ENCODE measurements at places on chromosomes 2 and 18.

GRCh38 chr2:122174061-122174460 lies 418.6 kb downstream of the TSN start:
- DNase-seq = no peak

GRCh38 chr2:101559551-101559950 lies 84.6 kb upstream of the RFX8 start:
- DNase-seq = no peak

DNA sequence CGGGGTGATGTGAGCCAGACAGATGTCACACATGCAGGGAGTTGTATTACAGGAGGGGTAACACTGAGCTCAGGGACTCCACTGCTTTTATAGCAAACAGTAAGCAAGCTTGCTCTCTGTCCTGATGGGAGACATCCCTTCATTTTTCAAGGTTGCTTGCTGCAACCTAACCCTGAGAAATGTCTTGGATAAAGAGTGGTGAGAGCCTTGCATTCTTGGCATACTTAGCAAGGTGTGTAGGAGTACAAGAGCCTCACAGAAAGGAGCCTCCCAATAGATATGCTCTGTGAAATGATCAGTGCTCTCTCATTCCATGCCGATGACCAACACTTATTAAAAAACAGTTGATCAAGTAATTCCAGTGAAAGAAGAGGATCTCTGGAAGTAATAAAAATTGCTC lies 8.1 kb downstream of the PFN4 start:
- DNase-seq = no peak

GRCh38 chr18:21316296-21316695 lies 74.3 kb downstream of the GREB1L start:
- no peak for DNase-seq

- DNase-seq = no peak
Measured at GRCh38 chr2:238853218-238853617, 5.3 kb downstream of the TWIST2 start.

DNA sequence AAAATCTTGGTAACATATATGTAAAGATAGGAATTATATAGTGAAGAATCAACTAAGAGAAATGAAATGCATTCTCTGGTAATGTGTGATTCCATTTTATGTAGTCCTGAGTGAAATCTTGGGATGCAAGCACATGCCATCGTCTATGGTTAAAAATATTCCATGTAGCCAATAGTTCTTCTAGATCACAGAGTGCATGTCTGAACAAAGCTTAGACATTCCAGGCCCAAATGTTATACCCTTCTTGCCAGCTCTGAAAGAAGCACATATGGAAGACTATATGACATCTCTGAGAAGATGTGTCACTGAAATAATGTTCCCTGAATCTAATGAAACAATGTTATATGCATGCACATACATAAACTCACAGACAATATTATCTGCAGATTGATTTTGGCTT lies 92.3 kb upstream of the TFPI start:
- DNase-seq = no peak

GRCh38 chr2:20687260-20687832 lies 20.4 kb downstream of the GDF7 start:
- DNase-seq = no peak

- DNase-seq = no peak
Measured at GRCh38 chr18:377088-377487, 109.2 kb upstream of the THOC1 start.

DNA sequence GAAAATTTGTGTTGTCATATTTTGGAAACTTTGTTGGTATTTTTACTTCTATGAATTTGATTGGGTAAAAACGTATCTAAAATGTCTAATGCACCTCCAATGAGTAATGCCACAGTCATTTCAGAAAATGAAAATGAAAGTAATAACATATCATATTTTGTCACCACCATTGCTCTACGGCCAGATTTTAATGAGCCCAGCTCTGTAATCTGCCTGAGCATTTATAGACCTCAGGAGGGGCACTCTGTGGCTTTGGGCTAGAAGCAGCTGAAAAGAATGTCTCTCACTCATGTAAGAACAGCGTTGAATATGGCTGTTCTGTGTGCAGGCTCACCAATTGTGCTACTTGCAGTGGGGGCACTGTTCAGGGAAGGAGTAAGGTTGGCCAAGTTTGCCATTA lies 32.7 kb upstream of the ABCA12 start:
- DNase-seq = no peak

DNA sequence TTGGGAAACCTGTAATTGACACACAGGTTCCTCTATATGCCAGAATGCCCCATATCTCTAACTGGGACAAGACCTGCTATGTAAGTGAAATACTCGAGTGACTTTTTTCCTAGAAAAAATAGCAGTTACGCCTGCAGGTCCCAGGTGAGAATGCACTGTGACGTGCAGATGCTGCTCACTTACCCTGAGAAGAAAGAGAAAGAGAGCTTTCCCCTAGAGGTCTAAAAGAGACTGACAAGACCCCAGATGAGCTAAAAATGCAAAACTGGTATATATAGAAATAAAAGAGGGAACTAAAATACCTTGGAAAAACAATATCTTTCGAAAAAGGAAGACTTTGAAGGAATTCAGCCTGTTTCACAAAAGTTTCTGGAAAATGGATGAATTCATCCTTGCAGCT lies 383.0 kb upstream of the DCC start:
- DNase-seq = no peak

DNA sequence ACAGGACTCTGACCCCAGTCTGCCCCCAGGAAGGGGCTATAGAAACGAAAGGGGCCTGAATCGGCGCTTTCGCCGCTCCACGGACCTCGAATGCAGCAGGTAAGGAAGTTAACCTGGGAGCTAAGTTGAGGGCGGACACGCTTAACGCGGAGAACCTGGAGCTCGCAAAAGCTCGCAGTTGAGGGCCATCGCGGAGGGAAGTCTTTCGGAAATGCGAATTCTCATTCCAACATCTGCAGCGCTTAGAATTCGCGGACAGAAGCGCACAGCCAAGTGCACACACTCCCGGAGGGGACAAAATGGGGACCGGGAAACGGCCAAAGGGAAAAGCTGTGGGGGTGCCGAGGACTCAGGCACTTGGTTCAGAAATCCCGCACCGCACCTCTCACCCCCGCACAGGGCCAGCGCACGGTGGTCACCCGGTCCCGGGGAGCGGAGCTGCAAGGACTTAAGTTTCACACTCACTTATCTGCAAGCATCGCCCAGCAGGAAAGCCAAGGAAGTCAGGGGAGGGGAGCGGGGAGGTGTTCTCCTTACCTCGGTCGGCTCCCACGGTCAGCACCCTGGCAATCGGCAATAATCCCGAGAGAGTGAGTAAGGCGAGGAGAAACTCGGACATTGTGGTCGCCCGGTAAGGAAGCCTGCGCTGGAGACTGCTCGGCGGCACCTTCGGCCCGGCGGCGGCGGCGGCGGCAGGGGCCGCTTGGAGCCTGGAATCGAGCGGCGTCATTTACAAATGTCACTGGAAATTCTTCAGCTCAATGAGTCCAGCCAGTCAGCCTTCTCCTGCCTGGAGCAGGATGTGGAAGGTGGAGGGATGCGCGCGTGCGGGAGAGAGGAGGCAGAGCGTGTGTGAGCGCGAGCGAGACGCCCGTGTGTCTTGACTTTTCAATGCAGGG lies 456 bp downstream of the LRP1B start:
- DNase-seq = no peak

- no peak for DNase-seq
Measured at GRCh38 chr2:206557321-206557720, 85.0 kb upstream of the FAM237A start.

DNA sequence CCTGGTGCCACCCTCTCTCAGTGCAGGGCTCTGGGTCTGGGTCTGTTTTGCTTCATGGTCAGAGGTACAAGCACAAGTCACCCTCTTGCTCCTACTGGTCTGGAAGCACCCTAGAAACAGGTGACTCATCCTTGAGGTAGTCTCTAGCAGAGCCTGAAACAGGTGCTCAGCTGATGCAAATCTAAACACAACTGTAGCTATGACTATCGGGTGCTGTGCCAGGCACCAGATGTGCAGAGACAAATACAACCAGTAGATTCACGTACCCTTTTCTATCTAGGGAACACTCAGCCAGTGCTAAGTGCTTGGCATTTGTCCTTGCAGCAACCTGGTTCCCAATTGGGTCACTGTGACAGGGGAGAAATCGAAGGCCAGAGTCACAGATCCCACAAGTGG lies 140.9 kb upstream of the MYCN start:
- no peak for DNase-seq

DNA sequence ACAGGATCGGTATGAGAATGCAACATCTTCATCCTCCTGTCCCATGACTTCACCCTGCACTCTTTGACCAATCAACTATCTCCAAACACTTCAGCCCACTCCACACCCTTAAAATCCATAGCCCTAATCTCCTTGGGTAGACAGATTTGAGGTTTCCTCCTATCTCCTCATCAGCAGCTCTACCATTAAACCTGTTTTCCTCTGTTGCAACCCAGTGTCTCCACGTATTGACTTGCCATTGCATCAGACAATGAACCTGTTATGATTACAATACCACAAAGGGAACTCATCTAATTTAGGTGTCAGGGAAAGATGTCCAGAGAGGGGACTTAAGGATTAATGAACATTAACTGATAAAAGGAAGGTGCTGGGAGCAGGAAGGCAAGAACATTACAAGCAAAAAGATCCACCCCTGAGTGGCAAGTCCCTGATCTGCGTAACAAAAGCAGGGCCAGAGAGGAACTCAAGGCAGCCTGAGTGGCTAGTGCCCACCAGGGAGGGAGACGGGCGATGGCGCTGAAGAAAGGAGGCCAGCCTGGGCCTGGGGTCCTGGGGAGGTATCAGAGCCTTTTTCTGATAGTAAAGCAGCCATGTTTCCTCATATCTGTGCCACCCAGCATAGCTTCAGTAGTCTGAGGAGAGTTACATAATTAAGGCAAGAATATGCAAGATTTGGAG lies 44.6 kb downstream of the AKAIN1 start:
- DNase-seq = no peak

DNA sequence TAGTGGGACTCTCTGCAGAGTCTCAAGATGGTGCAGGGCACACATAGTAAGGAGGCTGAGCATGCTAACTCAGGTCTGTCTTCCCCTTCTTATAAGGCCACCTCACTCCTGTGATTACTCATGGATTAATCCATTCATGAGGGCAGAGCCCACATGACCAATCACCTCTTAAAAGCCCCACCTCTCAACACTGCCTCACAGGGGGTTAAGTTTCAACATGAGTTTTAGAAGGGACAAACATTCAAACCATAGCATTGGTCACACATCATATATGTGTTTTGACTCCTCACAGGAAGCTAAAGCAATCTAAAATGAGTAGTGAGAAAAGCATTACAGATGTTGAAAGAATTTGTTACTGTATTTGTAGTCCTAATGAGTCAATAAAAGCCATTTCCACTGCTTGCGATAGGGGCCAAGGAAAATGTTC lies 57.5 kb downstream of the DTNA start:
- DNase-seq = no peak

DNA sequence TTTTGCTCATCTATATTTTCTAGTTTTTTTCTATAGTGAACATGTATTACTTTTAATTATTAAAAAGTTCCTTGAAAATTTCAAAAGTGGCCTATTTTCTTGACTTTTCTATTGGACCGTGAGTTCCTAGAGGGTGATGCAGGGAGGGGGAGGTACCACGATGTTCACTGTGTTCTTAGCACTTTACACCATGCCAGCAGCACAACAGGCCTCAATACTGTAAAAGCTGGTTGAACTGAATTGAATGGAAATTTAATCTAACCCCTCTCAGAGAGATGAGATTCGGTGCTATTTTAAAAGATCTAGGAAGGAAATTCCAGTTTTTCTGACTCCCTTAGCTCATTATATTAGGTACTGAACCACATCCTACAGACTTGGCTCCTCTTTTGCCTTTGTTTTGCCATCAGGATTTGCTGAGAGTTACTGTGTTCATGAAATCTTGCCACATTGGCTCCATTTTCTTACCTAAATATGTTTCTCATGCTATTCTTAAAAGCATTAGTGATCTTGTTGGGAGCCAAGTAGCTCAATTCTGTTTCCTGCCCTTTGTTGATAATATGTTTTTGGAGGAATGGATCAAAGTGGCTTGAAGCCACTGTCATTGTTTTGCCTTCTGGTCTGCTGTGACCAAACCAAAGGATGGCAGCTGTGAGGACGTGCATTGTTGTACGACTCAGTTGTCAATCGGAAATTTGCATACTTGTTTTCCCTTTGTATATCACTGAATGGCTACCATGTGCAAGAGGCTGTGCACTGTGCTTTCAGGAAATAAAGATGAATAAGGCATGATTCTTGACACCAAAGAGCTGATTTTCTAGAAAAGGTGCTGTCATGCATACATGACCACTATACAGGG lies 25.3 kb downstream of the MYO1B start:
- no peak for DNase-seq

DNA sequence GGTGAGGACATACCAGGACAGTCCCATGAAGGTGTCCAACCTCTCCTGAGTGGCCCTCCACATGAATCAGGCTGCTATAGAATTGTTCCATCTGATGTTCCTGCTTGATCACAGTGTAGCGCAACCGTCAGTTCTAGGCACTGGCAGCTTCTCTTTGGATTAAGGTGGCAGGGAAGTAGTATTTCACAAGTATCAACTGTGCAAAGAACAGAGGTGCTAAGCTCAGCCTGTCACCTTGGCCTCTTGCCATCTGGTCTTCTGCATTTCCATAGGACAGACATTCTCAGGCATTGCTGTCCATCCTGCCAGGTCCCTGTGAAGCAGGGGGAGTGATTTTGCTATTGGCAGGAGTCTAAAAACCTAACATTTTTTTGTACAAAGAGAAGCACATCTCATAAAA lies 182.2 kb upstream of the EPAS1 start:
- no peak for DNase-seq

DNA sequence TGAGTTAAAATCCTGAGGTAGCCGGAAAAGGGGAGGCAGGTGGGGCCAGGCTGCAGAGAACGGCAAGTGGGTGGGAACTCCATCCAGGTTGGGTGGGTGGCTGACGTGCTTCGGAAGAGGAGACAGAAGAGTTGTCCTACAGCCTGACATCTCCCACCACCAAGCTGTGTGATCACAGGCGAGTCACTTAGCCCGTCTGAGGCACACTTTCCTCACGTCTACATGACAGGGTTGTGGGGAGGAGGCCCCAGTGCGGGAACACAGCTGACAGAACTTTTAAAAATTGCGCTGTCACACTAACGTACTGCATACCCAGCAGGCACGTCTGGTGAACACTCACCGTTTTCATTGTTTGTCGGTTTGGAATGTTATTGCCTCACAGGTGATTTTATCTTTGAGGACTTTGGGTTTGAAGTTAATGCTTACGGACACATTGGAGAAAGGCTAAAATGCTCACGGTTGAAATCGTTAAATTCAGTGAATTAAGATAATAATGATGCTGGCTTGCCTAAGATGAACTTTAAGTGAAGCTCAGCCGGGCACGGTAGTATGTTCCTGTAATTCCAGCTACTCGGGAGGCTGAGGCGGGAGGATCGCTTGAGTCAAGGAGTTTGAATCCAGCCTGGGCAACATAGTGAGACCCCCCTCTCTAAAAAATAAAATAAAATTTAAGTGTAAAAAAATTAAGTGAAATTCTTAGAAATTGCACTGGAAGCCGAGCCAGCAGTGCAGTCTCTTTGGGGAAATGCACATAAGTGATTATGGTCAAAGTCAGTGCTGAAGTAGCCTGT lies 8.9 kb downstream of the EMILIN2 start:
- no peak for DNase-seq
